ENCODE measurements at places on chromosomes 7 and 10. TPM values are rescaled to one million over a fixed set of nuclear protein-coding genes. Genes with fewer than 3 reads are reported as not detected.

C10orf67 gene
- polyA plus RNA-seq: 0.03 TPM

ZNF37A gene
- 1.7 TPM for polyA plus RNA-seq

BCAP29 gene
- 3.0 TPM for polyA plus RNA-seq

STEAP2 gene
- polyA plus RNA-seq: 13.4 TPM

IDI2 gene
- not detected for polyA plus RNA-seq

GPR37 gene
- 1.5 TPM for polyA plus RNA-seq

IL6 gene
- 0.27 TPM for polyA plus RNA-seq

FANK1 gene
- 0.74 TPM for polyA plus RNA-seq

DNA sequence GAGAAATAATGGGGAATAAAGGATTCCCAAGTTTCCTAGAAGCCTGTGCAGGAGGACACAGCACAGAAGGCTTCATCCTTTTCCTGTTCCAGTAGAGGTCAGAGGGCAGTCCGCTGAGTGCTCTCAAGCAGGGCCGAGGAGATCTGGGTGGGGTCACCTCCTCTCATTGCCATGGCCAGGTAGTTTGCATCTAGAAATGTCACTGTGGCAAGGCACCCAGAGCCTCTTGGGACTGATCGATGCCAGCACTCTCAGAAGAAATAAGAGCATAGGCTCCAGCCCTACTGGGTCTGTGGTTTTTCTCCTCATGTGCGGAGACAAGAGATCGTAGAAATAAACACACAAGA lies 7.9 kb downstream of the NUB1 start:
- DNase-seq: no peak

GRCh38 chr10:31149835-31150512 lies 118.3 kb upstream of the ZNF438 start:
- no peak for DNase-seq

- DNase-seq: no peak
Observed at GRCh38 chr7:94382132-94382531, 12.6 kb upstream of the COL1A2 start.

GRCh38 chr7:155323001-155323638 lies 25.4 kb downstream of the INSIG1 start:
- DNase-seq: no peak

DNA sequence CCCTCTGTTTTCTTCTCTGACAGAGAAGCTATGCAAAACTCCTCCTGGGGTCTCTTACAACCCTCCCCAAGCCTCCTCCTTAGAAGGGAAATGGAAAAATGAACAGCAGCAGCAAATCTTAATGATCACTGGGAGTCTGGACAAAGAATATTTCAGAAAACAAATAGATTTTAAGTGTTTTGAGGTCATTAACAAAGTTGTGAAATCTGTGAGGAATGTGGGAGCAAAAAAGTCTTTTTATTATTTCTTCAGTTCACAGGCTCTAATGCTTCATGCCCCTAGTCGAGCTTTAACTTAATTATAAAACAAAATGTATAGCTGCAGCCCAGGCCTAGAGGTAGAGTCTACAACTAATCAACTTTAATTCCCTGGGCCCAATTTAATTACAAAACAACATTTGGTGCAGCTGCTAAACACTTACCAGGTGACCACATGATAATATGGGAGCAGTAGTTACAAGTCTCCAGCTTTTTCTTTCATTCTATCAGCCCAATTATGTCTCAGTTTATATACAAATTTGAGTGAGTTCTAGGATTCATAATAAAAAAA lies 293.2 kb downstream of the THSD7A start:
- DNase-seq: no peak

- DNase-seq: no peak
Observed at GRCh38 chr7:32253299-32253698, 183.1 kb upstream of the PDE1C start.

DNA sequence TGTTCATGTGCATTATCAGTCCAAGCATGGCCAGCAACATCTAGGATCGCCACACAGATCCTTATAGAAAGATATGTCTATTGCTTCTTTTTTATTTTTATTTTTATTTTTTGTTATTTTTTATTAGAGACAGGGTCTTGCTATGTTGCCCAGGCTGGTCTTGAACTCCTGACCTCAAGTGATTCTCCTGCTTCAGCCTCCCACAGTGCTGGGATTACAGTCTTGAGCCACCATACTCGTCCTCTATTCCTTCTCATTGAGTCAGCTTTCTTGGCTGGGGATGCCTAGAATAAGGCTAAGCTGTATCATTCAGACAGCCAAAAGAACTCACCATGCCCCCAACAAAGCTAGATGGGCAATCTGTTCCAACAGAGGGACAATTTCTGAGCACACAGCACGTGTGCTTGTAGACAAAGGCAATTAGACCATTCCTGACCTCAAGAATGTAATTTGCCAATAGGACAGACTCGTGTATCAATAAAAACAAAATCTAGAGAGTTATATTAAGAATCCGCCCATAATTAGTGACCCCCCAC lies 264.0 kb upstream of the NEBL start:
- no peak for DNase-seq

DNA sequence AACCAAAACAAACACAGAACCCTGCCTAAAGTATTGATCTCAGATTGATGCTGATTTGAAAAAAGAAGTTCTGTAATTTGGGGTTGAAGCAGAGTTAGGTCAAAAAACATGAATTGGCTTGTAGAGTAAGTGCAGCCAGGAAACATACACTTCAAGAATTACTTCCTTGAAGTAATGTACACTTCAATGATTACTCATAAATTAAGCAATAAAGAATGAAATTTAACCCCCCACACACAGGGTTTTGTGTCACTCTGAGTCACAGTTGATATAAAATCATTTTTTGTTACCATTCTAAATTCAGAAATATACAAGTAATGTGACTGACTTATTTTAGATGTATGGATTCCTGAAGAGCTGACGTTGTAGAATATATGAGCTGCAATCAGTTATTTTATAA lies 622.2 kb downstream of the POM121L12 start:
- DNase-seq: no peak

GRCh38 chr10:91460681-91461080 lies 50.5 kb downstream of the HECTD2 start:
- DNase-seq: no peak

DNA sequence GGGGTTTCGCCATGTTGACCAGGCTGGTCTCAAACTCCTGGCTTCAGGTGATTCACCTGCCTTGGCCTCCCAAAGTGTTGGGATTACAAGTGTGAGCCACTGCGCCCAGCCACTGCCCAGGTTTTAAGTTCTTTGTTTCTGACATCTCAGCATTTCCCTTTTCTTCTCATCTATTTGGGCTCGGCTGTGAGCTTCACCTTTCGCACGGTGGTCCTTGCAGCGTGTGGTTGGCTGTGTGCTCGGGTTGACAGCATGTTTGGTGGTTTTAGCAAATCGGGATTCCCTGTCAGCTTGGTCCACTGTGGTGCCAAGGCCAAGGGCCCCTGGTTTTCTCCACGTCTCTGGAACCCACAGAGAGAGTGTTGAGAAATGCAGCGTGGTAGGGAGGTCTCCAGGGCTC lies 138.8 kb downstream of the DNAJB6 start:
- no peak for DNase-seq

GRCh38 chr7:17274551-17275245 lies 23.8 kb upstream of the AHR start:
- no peak for DNase-seq

DNA sequence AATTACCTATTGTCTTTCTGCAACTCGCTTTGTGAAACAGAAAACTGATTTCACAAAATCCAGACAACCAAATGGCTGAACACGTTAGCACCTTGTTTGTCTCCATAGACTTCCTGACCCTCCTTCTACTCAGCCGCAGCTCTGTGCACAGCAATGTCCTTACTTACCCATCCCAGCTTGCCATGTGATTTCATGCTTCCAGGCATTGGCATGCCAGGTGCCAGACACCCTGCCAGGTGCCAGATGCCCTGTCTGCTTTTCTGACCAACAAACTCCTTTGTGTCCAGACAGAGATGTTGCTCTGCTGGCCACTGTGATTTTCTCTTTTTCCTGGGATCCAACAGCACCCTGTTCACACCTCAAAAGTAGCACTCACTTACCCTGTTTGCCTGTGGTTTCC lies 16.1 kb upstream of the FAM170B start:
- DNase-seq: no peak

DNA sequence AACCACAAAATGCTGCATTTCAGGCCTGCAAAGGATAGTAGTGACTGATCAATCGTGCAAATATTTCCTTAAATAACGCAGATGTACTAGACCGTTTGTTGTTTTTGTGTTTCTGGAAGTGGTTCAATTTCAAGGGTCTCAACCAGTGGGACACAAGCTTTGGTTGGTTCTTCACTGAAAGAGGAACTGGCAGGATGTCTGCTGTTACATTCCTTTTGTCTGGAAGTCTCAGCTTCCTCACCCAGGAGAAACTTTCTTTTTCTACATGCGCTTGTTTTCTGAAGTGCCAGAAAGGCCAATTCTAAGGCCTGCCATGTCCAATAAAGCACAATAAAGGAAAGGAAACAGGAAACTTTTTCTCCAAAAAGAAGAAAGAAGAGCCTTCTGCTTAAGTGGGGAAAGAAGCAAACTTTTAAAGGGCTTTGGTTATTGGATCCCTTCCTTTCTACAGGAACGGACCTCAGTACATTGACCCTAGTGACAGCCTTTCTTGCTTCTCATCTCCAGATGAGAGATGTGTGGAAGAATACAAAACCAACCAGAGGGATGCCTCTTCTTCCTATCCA lies 4.1 kb downstream of the DKK1 start:
- DNase-seq: no peak

DNA sequence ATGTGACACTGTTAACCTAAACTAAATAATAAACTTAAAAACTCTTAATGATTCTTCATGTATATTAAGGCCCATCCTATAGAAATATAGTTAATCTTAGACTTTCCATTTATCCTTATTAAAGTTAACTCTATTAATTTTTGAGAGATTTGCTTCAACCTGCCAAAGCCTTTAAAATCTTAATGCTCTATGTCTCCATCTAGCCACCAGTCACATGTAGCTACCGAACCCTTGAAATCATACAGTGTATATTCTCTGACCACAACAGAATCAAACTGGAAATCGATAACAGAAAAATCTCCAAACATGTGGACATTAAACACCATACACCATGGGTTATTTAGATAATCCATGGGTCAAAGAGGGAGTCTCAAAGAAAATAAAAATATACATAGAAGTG lies 51.9 kb downstream of the ASZ1 start:
- DNase-seq: no peak

DNA sequence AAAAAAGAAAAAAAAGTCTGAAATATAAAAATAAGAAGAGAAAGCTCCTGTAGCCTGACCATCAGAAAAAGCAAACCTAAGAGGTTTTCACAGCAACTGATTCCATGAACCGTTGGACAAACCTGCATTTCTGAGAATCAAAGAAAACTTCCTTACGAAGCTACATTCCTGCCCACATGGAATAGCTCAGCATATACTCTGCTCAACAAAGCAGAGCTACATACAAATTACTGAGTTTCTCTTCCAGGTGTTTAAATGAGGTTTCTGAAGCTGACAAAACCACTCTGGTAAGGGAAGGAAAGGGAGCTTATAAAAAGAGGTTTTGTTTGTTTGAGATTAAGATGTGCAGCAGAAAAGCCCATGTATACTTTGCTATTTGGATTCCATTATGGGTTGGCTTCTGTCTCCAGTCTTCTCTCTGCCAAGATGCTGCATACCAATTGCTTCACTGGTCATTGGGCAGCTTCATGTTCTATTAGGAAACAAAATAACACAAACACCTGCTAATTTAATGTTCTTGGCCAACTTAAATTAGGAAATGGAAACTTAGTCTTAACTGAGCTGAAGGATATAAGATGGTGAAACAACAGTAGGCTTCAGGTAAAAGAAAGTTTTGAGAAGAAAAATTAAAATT lies 314.1 kb downstream of the LRRTM3 start:
- no peak for DNase-seq

DNA sequence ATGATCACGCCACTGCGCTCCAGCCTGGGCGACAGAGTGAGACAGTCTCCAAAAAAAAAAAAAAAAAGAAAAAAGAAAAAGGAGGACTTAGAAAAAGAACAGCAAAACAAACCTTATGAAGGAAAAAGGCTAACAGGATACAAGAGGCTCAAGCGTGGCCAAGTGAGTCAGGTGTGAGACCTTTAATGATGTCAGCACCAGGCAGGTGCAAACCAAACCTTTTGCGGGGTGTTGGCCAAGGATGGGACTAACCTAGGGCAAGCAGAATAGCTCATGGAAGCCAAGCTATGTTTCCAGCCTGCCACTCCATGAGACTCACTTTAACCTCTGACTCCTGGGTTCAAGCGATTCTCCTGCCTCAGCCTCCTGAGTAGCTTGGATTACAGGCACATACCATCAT lies 11.3 kb upstream of the GNA12 start:
- DNase-seq: no peak

DNA sequence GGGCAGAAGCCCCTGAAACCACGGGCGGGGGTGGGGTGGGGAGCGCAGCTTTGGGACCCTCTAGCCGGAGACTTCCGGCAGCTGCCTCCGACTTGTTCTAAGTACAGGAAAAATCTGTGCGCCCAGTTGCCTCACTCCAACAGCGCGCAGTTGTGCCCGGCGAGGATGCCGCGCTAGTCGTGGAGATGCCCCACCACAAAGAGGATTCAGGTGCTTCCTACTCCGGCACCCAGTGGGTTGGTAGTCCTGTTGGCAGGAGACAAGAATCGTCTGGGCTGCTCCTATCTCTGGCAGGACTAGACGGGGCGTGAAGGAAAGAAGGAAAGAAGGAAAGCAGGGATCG lies 465 bp upstream of the NPY start:
- peak; percentile 68 for DNase-seq

- no peak for DNase-seq
Observed at GRCh38 chr10:75825661-75826060, 394.2 kb downstream of the LRMDA start.

DNA sequence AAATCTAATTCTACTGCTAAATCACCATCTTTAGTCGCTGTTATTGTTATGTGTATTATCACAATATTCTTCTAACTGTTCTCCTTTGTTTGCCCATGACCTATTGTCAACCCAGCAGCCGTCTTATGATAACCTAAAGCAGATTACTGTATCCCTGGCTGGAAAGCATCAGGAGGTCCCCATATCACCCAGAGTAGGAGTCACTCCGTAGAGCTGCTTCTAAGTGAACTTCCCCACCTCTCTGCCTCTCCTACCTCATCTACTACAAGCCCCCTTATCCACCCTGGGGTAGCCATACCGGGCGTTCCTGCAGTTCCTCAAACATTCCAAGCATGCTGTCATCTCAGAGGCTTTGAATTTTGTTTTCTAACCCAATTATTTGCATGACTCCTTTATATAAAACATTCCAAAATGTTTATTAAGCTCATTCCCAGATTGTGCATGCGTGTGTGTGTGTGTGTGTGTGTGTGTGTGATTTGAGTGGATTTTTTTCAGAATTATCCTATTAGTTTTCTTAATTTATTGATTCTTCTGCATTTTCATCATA lies 39.7 kb downstream of the POU6F2 start:
- DNase-seq: no peak

GRCh38 chr7:130941322-130942210 lies 207.6 kb upstream of the KLF14 start:
- no peak for DNase-seq

DNA sequence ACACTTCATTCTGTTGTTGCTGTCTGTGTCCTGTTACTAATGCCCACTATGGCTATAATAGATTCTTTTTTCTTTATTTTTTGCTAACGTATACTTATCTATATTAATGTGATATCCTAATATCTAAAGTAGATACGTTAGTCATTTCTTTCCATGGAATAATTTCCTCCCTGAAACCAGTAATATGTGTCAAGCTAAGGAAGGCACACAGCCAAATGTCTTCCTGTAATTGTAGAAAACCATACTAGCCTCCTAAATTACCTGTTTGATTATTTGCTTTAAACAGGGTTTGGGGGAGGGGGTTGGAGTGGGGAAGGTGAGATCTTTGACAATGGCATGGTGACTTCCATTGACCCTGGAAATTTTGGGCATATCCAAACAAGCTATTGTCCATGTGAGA lies 56.4 kb downstream of the THNSL1 start:
- no peak for DNase-seq

- DNase-seq: no peak
Observed at GRCh38 chr10:22343731-22344130, 1.6 kb upstream of the SPAG6 start.
